Stomach (tissue), 19 donors: ENCODE measurements at places on chromosomes 6 and 20. TPM values are rescaled to one million over a fixed set of nuclear protein-coding genes. Genes with fewer than 3 reads are reported as not detected.
A peak's percentile ranks its signal among the peaks of the same experiment; 100 is the strongest.

GRCh38 chr20:59359906-59360725 lies 59.7 kb downstream of the EDN3 start:
- H3K4me1 ChIP-seq: no peaks in the 10 kb centered on the region
- no peaks in the 10 kb centered on the region for H3K36me3 ChIP-seq
- no peak overlapping the region for H3K4me3 ChIP-seq
- peak; percentile 35 for DNase-seq
- H3K27ac ChIP-seq: no peak overlapping the region

- H3K4me3 ChIP-seq: peak overlapping the region; percentile 43
- H3K4me1 ChIP-seq: peaks cover 36% of the 10 kb centered on the region
- H3K36me3 ChIP-seq: no peaks in the 10 kb centered on the region
- peaks cover 45% of the 10 kb centered on the region for H3K27me3 ChIP-seq
Measured at GRCh38 chr20:63495741-63496595, 2.9 kb downstream of the EEF1A2 start.

SIRPD gene
- not detected for total RNA-seq

FOXA2 gene
- 14.6 TPM for total RNA-seq

- no peaks in the 10 kb centered on the region for H3K36me3 ChIP-seq
- no peaks in the 10 kb centered on the region for H3K27me3 ChIP-seq
- no peak overlapping the region for H3K27ac ChIP-seq
- no peak for DNase-seq
- H3K4me1 ChIP-seq: no peaks in the 10 kb centered on the region
Measured at GRCh38 chr6:166786704-166787293, 159.7 kb upstream of the RPS6KA2 start.

DNA sequence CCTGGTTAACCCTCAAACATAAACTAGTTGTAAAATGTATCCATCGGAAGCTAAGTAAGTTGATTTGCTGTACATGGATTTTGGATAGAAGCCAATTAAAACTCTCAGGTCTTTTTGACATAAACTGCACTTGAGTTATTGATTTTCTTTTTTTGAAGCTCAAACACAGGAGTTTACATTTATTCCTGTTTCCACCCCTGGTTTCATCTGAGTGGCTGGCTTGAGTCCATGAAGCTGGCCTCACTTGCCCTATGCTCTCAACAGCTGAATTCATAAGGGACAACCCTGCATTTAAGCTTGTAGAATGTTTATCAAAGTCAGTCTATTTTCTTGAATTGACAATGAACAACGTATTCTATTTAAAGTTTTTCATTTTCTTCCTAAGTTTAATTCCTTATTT lies 58.1 kb upstream of the PLEKHG1 start:
- no peaks in the 10 kb centered on the region for H3K36me3 ChIP-seq
- H3K27ac ChIP-seq: no peak overlapping the region
- no peak for DNase-seq
- H3K27me3 ChIP-seq: peaks cover 7% of the 10 kb centered on the region
- no peaks in the 10 kb centered on the region for H3K4me1 ChIP-seq

HCK gene
- 1.8 TPM for total RNA-seq

GRCh38 chr6:158158123-158158522 lies 9.9 kb downstream of the SERAC1 start:
- peaks cover 34% of the 10 kb centered on the region for H3K36me3 ChIP-seq
- H3K4me3 ChIP-seq: no peak overlapping the region
- H3K27ac ChIP-seq: no peak overlapping the region
- H3K27me3 ChIP-seq: no peaks in the 10 kb centered on the region
- DNase-seq: no peak
- peaks cover 4% of the 10 kb centered on the region for H3K4me1 ChIP-seq

GPX5 gene
- not detected for total RNA-seq

- H3K27ac ChIP-seq: no peak overlapping the region
- H3K36me3 ChIP-seq: no peaks in the 10 kb centered on the region
- H3K27me3 ChIP-seq: peaks cover 20% of the 10 kb centered on the region
- H3K4me3 ChIP-seq: no peak overlapping the region
- H3K4me1 ChIP-seq: no peaks in the 10 kb centered on the region
Measured at GRCh38 chr6:41654151-41654697, 16.0 kb downstream of the MDFI start.

C20orf144 gene
- total RNA-seq: not detected

DNA sequence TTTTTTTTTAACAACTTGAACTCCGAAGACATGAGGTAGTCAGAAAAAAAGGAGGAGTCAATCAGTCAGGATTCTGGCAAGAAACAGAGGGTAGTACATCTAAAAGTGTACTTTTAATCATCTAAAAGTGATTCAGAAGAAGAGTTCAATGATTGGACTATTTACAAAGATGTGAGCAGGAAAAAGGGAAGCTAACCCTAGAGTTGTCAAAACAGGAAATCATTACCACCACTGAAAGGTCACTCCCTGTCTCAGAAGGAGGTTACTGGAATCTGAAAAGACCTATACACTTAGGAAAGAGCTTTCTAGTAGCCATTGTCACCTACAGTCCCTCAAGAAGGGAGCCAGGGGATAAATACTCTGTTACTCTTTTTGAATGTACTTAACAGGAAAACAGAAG lies 16.7 kb upstream of the LMBRD1 start:
- DNase-seq: no peak
- H3K27ac ChIP-seq: no peak overlapping the region
- H3K27me3 ChIP-seq: no peaks in the 10 kb centered on the region
- no peaks in the 10 kb centered on the region for H3K4me1 ChIP-seq
